Nucleus accumbens (tissue), 56 donors: ENCODE measurements at places on chromosomes 11 and 22.

- DNase-seq, result no peak
These were observed 299.3 kb upstream of the DDI1 start for GRCh38 chr11:103737037-103737622.

- no peak for DNase-seq
These were observed 114.9 kb upstream of the E2F8 start for GRCh38 chr11:19355601-19356000.

- DNase-seq, result no peak
These were observed 25.0 kb upstream of the CACNG2 start for GRCh38 chr22:36728505-36728904.

- DNase-seq, result no peak
These were observed 3.8 kb downstream of the SUSD2 start for GRCh38 chr22:24185001-24185500.

DNA sequence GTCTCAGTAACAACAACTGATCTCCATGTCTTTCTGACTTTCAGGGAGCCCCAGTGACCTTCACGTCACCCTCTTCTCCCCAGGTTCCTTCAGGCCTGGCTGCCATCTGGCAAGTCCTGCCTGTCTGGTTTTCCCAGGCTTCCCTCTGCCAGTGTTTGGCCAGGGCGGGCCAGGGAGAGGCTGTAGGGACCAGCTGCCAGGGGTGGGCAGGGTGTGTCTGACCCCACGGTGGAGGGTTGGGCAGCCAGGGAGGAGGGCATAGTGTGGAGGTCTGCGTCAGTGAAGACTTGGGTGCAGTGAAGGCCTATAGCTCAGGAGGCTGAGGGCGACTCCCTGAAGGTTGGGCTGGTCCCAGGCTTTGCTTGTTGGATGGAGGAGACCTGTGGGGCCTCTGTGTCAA, 11.9 kb upstream of the MRGPRX2 start:
- no peak for DNase-seq

DNA sequence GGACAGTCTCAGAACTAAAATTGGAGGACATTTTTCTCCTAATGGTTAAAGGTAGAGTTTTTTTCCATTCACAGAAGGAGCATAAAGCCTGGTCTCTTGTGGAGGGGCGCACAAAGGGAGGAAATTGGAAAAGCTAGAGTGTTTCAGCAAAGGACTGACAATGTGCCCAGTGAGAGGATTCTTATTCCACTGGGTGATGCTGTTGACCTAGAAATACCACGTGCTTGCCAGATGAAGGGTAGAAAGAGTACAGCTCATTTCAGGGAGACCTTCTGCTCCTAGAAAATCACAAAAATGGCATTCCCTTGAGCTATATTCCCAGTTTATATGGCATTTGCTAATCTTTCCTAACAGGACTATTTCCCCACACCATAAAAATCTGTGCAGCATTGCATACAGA, 21.1 kb downstream of the MS4A6E start:
- no peak for DNase-seq

- DNase-seq, result no peak
These were observed 1.1 kb upstream of the RASSF10 start for GRCh38 chr11:13008061-13008435.

- DNase-seq, result peak; percentile 28
These were observed 24.2 kb downstream of the MED15 start for GRCh38 chr22:20531404-20532201.

DNA sequence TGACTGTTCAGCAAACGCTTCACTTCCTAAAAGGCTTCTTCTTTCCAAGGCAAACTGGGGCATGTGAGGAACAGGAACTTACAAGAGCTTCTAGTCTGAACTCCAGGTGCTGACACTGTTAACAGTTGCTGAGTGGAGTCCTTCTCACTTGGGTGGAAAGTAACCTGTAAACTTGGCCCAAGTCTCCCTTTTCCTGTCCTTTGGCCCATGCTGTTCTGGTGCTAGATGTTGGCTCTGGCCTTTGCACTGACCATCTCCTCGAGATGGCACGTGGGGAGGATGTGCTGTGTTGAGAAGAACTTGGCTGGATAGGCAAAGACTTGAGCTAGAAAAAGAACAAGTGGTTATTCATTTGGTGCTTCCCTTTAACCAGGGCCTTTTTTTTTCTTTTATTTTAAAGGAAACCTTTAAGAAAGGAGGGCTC, 53.6 kb downstream of the PTPRJ start:
- no peak for DNase-seq

GRCh38 chr11:116199182-116199581, 573.6 kb downstream of the BUD13 start:
- DNase-seq, result no peak

DNA sequence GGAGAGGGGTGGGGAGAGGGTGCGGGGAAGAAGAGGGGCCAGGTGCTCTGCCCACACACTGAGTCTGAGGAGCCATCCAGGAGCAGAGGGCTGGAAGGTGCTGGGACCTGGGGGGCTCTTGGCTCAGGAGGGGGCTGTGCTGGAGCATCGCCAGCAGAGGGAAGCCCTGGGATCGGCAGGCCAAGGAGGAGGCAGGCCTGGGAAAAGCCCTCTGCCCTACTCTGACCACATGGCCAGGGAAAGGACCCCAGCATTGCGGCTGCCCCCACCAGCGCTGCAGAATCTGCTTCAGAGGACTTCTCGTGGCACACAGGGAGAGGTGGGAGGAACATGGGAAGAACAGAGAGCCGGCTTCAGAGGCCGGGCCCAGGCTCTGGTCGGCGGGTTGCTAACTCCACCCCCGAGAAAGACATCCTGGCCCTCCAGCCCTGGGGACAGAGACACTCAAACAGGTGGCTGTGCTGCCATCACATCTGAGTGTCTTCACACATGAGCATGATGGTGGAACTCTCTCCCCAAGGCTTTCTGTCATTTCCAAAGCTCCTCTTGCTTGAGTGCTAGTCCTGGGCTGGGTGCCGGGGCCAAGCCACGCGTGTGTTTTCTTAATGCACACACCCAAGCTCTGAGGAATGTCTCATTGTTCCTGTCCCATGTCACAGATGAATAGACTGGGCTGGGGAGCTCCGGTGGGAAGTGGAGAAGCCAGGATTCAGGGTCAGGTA, 1378.0 kb downstream of the BRD1 start:
- DNase-seq, result no peak

- no peak for DNase-seq
These were observed 30.4 kb downstream of the PACS1 start for GRCh38 chr11:66100272-66101065.

GRCh38 chr11:86773513-86774252, 26.7 kb upstream of the PRSS23 start:
- no peak for DNase-seq

GRCh38 chr22:27997538-27997937, 78.5 kb upstream of the PITPNB start:
- no peak for DNase-seq

DNA sequence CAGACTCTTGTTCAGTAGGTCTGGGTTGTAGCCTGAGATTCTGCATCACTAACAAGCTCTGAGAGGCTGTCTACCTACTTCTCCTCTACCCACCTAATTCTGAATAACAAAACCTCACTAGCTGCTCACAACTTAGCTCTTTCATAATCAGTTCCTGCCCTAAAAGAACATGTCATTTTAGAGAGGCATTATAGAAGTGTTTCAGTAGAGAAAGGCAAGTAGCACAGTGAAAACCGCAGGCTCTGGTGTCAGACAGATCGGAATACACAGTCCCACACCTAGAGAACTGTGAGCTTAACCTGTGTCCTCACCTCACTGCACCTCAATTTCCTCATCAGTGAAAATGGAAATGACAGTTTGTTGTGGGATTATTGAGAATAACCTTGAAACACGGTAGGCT, 1337.6 kb upstream of the TENM4 start:
- no peak for DNase-seq

- DNase-seq, result no peak
These were observed 673 bp upstream of the SHANK2 start for GRCh38 chr11:71252770-71253730.

DNA sequence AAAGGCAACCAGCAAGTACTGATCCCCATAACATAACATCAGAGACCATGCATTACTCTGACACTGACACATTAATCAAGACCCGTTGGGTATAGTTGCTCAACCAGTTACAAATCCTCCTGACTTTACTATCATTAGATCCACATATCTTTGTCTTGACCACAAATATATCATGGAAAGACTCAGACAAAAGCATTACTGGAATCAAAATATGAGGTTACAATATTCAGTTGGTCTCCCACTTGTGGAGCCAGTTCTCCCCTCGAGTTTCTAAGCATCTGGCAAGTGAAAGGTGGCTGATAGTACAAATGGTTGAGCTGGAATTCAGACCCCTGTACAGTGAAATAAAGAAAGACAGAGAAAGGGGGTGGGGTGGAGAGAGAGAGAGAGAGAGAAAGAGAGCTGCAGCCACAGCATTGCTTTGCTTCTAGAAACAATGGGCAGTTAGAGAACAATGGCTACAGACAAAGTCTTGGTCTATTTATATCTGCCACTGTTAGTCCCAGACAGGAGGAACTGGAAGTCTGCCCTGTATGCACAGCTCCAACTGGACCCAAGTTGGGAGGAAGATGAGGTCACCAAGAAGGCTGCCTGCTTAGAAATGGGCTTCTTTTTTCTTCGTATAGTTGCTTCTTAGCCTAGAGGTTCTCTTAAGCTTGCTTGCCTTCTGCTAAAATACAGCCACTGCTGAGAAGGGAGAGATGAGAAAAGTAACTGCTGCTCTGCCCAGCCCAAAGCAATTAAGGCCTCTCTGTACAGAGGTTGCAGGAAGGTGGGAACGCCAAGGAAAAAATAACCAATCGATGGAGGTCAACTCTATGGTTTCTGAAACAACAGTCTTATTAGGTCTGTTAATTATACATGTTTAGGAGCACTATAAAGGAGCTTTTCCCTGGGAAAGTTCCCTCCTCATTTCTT, 85.5 kb downstream of the ETS1 start:
- DNase-seq, result no peak

- DNase-seq, result peak; percentile 60
These were observed 935 bp upstream of the RCOR2 start for GRCh38 chr11:63917692-63918506.

- DNase-seq, result no peak
These were observed 22.0 kb downstream of the OOSP3 start for GRCh38 chr11:59900366-59901126.

DNA sequence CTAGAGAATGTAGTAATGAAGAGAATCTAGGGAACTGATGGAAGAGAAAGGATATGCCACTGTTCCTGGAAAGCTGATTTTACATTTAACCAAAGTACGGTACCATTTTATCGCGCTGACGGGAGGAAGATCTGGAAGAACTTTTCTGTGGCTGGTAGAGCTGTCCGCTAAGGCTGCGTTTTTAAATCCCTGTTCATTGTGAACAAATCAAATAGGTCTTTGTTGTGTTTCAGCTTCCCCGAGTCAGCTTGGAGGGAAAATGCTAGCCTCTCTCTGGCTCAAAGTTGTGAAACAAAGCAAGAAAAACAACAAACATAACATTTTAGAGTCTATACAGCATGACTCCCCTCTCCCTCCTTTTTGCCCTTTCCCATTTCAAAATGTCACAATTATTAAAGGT, 34.4 kb downstream of the FBXO7 start:
- DNase-seq, result no peak

- DNase-seq, result no peak
These were observed 143.0 kb downstream of the DBX1 start for GRCh38 chr11:20017320-20017719.

GRCh38 chr11:128400382-128401203, 186.8 kb downstream of the ETS1 start:
- no peak for DNase-seq

- DNase-seq, result no peak
These were observed 774 bp upstream of the MRGPRG start for GRCh38 chr11:3219281-3219892.

GRCh38 chr11:20457001-20457799, 69.7 kb downstream of the PRMT3 start:
- no peak for DNase-seq

DNA sequence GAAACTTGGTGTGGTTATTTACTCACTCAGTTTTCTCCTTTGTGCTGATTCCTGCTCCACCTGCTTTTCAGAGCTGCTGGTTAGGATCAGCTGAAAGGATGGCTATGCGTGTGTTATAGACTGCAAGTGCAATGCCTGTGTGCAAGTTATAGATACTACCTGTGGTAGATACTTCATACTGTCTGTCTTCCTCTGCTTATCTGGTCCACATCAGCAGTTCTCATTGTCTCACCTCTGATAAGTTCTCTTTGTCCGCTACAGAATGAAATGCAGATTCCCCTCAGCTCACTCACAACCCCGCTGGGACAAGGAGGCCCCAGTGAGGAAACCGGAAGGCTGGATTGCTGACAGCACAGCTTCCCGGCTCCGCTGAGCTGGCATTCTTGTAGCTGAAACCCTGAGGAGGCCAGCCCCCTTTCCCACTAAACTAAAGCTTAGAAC, 37.5 kb upstream of the LYVE1 start:
- no peak for DNase-seq

DNA sequence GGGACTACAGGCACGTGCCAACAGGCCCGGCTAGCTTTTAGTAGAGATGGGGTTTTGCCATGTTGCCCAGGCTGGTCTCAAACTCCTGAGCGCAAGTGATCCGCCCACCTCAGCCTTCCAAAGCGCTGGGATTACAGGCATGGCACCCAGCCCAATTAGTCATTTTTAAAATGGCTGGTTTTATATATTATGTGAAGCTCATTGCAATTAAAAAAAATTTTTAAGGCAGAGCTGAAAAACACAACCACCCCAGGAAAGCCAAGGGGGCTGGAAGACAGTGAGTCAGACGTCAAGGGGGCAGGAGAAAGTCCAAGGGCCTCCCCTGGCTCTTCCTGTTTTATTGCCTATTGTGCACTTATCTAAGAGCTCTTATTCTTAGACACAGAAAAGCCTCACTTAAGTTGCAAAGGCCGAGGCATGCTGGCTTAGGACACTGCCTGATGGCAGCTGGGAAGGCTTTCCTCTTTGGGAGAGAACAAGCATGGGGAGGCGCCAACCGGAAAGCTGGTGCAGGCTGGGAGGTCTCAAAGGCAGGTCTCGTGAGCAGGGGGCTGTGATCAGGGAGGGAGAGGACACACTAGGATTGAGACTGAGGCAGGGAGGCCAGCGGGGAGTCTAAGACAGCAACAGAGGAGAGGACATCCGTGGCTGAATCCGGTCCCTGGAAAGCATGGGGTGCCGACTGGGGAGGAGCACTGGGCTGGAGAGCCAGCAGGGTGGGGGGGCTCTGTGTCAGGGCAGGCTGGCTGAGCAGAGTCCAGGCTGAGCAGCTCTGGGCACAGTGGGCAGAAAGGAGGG, 11.1 kb upstream of the OSM start:
- peak; percentile 14 for DNase-seq

GRCh38 chr22:18115906-18116371, 5.3 kb downstream of the TUBA8 start:
- no peak for DNase-seq

DNA sequence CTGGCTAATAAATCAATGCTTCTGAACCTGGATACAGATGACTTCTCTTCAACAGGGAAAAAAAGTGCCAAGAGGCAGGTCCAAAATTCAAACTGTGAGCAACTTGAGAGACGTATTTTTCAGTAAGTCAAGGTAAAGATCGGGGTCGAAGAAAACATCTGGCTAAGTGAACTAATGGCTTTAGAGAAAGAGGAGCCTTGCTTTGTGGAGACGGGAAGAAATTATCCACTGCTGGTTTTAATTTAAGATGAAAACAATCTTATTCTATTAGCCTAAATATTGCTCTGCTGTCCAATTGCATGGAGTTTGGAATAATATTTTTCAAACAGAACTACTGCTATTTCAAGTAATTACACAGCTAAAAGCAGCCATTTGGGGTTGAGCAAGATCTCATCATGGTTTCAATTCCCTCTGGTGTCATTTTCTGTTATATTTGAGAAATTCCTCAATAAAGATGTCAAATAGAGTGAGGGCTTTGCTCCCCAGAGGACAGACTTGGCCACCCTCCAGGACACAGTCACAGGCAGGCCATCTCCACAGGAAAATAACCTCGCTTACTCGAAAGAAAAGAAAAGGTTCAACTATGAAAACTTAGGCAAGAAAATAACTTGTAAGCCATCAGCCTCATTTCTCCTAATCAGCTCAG, 29.8 kb downstream of the SCUBE1 start:
- DNase-seq, result no peak
